NCI-H345 (cell line): ENCODE measurements at places on chromosomes 5 and 9.

DNA sequence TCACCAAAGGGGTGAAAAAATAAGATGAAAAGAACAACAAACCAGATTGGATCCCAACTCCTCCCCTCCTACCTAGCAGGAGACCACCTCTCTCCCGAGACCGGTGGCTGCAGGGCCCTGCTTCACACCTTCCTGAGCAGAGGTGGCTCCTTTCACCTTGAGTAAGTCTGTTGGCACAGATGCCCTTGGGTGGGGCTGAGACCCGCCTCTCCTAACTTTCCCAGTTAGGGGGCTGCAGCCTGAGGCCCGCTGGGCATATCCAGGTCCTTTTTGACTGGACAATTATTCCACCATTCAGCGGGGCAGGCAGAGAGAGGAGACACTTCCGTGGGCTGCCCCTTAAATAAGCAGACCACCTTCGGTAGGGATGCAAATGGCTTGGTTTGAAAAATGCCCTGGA is 1.3 kb downstream of the SLC25A48 start:
- DNase-seq = no peak

- no peak for DNase-seq
These were observed 134.6 kb downstream of the DENND1A start for GRCh38 chr9:123795336-123795735.

DNA sequence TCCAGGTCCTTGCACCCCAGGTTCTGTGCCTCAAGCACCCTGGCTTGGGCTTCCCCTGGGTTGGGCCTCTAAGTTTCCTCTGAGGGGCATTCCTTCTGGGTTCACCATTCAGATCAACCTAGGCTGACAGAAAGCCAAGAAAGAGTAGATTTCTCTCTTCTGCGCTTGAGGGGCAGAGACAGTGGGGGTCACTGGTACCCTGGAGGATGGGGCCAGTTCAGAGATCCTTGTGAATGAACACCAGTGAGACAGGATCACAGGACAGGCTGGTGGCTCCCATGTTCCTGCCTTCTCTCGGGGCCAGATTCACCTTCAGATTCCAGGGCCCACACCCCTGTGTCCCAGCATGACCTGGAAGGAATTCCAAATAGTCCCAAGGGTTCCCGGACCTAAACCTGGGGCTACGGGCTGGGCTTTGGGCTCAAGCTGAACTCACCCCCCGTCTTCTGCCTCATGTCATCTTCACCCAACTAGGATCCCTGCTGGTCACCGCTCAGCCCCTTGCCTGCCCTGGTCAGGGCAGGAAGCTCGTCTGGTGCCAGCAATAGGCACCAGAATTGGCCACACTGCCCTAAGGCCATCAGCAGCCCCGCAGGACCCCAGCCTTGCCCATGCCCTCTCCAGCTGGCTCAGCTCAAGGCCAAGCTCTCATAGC is 91.8 kb upstream of the MVB12B start:
- no peak for DNase-seq

DNA sequence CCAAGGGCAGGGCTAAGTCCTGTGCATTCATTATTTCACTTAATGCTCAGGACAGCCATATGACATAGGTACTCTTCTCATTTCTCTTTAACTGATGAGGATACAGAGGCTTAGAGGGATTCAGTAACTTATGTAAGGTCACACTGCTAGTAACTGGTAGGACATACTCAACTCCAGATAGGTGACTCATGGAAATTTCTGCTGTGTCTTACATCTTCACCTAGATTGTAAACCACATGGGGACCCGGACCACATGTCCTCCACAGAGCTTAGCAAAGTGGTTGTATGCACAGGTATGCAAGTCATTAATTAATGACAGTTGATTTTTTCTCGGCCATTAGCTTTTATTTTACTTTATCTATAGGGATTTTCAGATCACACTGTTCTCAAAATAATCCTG is 29.3 kb downstream of the SLC1A1 start:
- DNase-seq = no peak

GRCh38 chr5:111927191-111927590 is 170.2 kb upstream of the NREP start:
- no peak for DNase-seq

- DNase-seq = no peak
These were observed 167.8 kb upstream of the TUT7 start for GRCh38 chr9:86521977-86522376.

DNA sequence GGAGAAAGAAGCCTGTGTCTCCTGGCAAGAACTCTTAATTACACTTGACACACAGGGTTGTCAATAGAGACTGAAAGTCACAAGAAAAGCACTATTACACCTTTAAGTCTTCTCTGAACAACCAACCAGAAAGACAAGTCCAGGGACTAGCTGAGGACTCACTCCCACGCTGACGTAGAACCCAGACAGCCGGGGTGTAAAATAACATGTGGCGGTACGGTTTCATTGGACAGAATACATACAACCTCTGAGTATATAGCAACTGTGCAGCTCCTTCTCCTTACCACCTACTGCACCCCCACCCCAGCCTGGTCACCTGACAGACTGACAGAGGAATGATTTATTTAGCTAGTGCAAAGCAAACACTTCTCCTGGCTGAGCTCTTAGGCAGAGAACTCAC is 103.4 kb upstream of the RASEF start:
- DNase-seq = no peak

DNA sequence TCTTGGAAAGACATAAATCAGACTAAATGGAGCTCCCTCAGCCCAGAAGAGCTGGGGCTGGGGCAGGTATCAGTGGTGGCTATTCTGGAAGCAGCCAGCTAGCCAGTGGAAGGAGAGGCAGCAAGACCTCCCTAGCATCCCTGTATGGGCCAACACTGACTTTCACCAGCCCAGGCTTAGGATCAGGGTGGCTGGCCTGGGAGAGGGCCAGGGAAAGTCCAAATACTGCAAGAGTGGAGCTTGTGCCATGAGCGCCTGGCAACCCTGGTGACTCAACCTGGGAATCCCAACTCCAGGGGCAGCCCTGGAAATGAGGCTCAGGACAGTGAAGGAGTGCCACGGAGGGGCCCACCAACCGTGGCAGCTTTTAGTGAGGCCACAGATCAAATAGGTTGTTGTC is 7.6 kb upstream of the IRF1 start:
- DNase-seq = no peak

GRCh38 chr5:95725071-95725820 is 5.9 kb upstream of the RHOBTB3 start:
- no peak for DNase-seq

DNA sequence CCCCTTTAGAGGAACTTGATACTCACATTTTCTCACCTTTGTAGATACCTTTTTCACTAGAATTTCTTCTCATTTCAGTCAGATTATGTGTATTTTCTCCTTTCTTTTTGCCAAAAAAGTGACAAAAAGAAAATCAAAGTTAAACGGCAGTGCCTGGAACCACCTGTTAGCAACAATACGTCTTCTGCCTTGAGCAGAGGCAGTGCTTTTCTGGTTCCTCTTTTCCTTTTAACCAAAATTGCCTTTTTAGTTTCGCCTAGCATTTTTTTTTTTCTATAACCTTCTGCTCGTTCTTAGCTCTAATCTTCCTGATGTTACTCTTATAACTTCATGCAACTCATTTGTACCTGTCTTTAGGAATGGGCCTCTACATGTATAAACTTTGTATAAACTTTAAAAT is 26.1 kb downstream of the SMIM32 start:
- DNase-seq = no peak

- DNase-seq = peak; percentile 34
These were observed 220.3 kb downstream of the NR3C1 start for GRCh38 chr5:143182901-143183820.
